Activated CD4-positive, alpha-beta T cell treated with anti-CD3 and anti-CD28 coated beads, Interleukin-2, amount 50 U/mL, for 48 hours (primary cell): ENCODE measurements at places on chromosomes 16 and 17.

DNA sequence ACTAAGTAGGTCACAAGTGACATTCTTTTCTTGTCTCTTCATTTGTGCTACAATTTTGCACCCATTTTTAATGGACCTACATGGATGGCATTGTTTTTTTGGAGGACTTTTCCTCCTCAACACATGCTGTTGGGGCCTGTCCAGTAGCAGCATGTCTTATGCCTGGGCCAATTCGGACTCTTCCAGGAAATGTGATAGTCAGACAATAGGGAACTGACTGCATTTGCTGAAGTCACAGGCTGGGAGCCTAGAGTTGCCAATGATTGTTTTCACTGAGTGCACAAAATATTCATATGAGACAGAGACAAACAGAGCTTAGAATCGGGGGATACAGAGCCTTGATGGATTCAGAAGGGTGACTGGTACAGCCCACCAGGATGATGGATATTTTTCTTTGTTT lies 867.3 kb upstream of the GOT2 start:
- no peak for DNase-seq

DNA sequence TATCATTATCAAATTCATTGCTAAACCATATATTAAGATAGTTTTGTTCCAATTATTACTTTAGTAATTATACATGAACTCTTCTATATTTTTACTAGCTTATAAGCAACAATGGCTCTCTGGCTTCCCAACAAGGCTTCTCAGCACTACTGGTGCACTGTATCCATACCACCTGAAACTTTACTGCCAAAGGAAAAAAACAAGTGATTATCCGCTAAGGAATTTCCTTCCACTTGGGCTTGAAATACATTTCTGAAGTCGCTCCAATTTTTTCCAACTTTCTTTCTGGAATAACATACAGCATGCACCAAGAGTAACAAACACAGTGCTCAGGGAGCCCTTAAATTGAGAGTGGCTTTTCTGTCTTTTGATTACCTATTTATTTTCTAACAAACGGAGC lies 2.1 kb downstream of the CSNK2A2 start:
- DNase-seq: no peak

GRCh38 chr17:64388961-64389565 lies 1.6 kb downstream of the PECAM1 start:
- DNase-seq: no peak

DNA sequence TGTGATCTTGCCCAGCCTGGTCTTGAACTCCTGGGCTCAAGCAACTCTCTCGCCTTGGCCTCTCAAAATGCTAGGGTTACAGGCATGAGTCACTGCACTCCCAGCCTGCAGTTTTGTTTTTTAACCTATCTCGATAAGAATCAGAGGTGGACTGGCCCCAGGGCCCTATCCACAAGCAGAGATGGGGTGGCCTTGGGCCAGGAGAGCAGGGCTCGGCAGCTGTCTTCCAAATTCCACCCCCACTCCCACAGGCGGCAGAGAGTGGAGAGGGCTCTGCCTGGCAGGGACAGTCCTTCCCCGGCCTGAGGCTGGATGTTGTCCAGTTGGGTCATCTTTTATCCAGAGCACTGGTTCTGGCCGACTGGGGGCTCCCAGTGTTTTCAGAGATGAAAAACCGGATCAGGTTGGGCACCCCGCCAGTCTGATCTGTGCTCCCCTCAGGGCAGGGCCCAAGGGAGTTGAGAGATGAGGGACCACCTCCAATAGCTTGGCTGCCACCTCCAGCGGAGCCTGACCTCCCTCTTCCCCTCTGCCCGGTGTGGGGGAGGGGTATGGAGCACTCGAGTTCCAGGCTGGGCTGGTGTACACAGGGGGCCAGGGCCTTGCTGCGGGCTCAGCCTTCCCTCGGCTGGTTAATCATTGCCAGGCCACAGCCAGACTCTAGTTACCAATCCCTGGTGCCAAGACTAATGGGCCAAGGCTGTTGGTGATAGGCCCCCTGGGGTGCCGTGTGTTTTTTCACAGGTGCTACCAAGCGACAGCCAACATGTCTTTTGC lies 30.3 kb upstream of the MYO15B start:
- no peak for DNase-seq

- DNase-seq: no peak
Observed at GRCh38 chr16:78325468-78326352, 226.3 kb downstream of the WWOX start.
